Right ventricle myocardium superior (tissue), 1 donor: ENCODE measurements at places on chromosomes 16 and 17.
A peak's percentile ranks its signal among the peaks of the same experiment; 100 is the strongest.

GRCh38 chr17:74812109-74813009 is 36.2 kb upstream of the NAT9 start:
- peak; percentile 50 for DNase-seq

DNA sequence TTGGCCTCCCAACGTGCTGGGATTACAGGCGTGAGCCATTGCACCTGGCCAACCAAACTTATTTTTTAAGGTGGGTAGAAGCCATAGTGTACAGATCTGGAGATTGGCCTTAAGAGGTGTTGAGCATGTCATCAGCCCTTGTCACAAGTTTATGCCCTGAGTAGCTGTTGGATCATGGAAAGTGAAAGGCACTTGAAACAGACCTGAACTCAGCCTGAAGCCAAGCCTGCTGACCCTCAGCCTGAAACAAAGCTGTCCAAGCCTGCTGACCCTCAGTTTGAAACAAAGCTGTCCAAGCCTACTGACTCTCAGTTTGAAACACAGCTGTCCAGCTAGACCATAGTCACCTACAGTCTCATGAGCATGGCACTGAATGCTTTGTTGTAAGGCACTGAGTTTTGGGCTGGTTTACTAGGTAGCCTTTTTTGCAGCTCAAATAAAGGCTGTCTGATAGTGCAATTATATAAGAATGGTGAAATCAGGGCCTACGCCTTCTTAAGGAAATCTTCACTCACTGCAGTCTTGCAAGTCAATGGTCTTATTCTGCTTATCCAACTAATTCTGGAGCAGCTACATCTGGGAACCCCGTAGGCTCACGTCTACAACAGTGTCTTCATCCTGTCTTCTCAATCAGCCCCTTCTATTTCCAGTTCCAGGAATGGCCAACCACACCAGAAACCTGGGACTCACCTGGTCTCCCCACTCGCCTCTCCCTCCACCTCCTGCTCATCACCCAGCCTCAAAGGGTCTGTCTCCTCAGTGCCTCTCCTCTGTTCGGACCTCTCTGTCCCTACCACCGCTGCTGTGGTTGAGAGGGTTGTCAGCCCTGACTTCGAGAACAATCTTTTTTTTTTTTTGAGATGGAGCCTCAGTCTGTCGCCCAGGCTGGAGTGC is 2.9 kb upstream of the NPIPB15 start:
- DNase-seq: no peak

GRCh38 chr16:10300905-10301304 is 85.0 kb upstream of the ATF7IP2 start:
- DNase-seq: no peak

DNA sequence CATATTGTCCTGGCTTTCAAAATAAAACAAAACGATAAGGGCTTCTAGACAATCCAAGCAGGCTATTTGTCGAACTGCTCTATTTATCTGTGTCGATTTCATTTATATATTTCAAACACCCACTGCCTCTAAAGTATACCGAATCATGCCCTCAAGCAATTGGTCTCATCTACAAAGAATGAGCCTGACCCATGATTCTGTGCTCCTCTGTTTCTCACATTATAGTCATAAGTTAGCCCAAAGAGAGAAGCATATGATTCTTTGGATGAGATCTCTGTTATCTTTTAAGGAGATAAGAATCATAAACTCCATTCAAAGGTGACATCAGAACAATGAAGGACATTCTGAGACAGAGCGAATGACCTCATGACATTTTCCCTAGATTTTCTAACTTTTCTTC is 191.1 kb downstream of the MAP2K6 start:
- DNase-seq: no peak

GRCh38 chr17:81295676-81296381 is 722 bp upstream of the SLC38A10 start:
- no peak for DNase-seq

DNA sequence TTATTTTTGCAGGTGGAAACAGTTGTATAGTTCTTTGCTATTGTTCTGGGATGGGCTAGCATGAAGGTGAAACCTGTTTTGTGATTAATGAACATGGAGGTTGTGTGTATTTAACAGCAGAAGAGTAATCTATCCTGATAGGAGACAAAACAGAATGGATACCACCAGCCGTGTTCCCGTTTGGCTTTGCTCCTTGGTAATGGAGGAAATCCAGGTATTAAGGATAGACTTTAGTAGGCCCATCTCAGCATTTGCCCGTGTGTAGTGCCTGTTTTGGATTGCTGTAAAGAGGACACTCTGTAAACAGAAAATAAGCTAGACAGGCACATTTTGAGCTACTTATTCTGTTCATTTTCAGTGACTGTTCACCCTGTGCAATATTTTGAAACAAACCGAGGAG is 215.1 kb downstream of the RBFOX1 start:
- no peak for DNase-seq
